ENCODE measurements at places on chromosomes 2 and 18.

GRCh38 chr2:238527565-238527964 is 100.8 kb downstream of the ASB1 start:
- no peak for DNase-seq

- no peak for DNase-seq
Observed at GRCh38 chr18:68937029-68937599, 139.2 kb downstream of the CCDC102B start.

DNA sequence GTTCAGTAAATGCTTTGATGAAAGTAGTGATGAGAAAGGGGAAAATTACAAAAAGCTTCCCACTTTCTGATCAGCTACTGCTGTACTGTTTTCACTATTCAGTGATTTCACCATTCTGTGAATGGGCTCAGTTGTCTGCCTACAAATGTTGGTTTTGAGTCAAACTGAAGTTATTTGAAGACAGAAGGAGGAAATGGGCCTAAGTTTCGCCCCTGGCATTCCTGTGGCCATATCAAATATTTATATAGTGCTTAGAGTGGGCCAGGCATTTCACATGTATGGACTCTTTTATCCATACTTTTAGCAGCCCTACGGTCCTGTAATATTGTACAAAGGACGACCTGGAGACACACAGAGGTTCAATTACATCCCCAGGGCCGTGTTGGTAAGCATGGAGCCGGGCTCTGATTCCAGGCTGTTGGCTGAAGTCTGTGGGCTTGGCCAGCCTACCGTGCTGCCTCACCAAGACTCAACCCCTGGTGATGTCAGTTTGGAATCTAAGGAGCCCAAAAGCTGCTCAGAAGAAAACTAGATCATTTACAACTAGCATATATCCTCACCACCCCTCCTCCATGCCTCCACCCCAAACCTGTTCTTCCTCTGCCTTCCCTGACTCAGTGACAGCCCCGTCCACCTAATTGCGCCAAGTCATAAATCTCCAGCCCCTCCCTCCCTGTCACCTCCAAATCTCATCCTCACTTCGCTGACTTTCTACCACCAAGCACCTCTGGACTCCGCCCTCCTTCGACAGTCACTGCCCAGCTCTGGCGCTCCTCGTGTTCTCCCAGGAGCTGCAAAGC is 10.1 kb upstream of the GRHL1 start:
- no peak for DNase-seq

GRCh38 chr2:239910851-239911640 is 114.1 kb downstream of the NDUFA10 start:
- DNase-seq, result no peak

- no peak for DNase-seq
Observed at GRCh38 chr2:202036601-202037037, 3.0 kb downstream of the FZD7 start.

Measured in stimulated activated CD4-positive, alpha-beta T cell treated with anti-CD3 and anti-CD28 coated beads, Interleukin-2, amount 100 ng/mL, for 24 hours (primary cell).